Right atrium auricular region (tissue), 2 donors: ENCODE measurements at places on chromosomes 11 and 22.
A peak's percentile ranks its signal among the peaks of the same experiment; 100 is the strongest.

DNA sequence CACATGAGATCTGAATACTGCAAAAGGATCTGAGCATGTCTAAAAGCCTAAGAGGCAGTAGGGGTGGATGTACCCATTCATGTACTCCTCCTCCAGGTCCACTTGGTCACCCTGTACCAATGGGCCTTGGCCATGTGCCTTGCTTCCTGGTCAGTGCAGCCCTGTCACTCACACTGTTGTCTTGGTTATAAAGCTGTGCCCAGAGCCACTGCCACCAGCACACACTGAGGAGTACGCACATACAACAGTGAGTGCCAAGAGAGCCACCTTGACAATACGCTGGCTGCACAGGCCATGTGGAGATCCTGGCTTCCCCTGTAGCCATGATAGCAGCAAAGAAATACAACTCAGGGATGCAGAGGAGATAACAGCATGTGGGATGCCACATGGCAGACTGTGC lies 96.4 kb upstream of the LDLRAD3 start:
- no peak for DNase-seq
- no peaks in the 10 kb centered on the region for H3K36me3 ChIP-seq
- no peaks in the 10 kb centered on the region for H3K4me1 ChIP-seq
- H3K27ac ChIP-seq: no peak overlapping the region
- no peaks in the 10 kb centered on the region for H3K27me3 ChIP-seq

DNA sequence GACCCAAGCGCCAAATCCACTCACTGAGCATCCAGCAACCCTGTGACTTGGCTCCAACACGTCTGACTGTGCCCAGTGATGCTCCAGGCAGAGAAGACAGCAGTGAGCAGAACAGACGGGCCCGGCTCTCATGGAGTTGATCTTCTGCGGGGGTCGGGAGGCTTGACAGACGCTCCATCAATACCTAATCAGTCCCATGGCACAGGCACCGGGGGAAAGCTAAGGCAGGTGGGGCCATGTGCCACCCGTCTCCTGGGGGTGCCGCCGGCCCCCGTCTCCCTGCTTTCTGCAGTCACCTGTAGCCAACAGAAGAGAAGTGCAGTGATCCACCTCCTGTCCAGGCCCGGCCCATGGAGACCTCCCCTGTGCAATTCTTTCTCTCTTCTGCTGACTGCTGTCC lies 47.5 kb downstream of the LINC01488 start:
- no peaks in the 10 kb centered on the region for H3K4me1 ChIP-seq
- DNase-seq: no peak

DNA sequence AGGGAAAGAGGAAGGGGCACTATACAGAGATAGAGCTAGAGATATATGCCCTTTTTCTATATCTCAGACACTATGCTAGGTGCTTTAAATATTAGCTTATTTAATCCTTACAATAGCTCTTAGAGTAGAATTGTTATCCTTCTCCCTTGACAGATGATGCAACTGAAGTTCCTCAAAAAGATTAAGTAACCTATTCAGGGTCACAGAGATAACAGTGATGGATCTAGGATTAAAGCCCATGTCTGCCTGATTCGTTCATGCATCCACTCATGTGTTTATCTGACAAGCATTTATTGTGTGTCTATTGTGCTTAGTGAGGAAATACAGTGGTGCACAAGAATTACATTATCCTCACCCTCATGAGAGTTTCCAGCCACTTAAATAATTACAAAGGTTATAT lies 8.7 kb downstream of the CCDC83 start:
- DNase-seq: no peak
- no peak overlapping the region for H3K27ac ChIP-seq
- no peaks in the 10 kb centered on the region for H3K4me1 ChIP-seq
- no peak overlapping the region for H3K4me3 ChIP-seq
- H3K27me3 ChIP-seq: no peaks in the 10 kb centered on the region

DNA sequence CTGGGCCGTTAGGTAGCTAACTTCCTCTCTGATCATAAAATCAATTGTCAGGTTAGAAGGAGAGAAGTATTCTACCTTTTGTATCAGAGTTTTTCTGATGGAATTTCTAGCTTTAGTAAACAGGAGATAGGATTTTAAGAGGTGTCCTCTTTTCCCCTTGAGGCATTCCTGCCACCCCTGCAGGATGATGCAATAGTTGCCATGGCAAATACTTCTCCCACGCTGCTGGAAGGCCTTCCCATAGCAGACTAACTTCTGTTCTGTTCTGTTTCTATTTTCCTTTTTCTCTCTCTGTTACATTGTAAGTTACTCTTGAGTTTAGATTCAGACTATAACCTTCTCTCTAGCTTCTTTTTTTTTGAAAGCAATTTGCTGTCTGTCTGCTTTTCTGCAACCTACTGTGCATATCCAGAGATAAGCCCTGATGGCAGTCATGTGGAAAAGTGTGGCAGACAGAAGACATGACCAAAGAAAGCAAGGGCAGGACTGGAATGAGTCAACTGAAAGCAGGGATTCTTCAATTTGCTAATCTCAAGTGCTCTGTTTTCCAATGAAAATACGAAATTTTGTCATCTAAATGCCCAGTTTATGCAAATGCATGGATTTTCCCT lies 679.1 kb downstream of the DLG2 start:
- peak overlapping the region; percentile 41 for H3K27ac ChIP-seq
- DNase-seq: no peak
- H3K27me3 ChIP-seq: no peaks in the 10 kb centered on the region
- no peaks in the 10 kb centered on the region for H3K36me3 ChIP-seq
- H3K4me3 ChIP-seq: no peak overlapping the region

DNA sequence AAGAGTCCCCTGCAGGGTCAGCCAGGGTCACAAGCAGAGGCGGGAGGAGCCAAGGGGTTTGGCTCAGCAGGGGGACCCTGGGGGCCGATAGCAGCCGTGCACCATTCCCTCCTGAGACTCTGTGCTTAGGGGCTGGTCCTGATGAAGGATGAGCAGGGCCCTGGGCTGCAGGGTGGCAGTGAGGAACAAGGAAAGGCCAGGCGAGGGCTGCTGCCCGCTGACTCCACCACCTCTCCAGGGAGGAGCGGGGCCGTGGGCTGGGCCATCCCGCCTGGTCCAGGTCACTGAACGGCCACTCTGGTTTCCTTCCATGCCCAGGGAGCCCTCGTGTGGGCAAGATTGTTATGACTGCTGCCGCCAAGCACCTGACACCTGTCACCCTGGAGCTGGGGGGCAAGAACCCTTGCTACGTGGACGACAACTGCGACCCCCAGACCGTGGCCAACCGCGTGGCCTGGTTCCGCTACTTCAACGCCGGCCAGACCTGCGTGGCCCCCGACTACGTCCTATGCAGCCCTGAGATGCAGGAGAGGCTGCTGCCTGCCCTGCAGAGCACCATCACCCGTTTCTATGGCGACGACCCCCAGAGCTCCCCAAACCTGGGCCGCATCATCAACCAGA lies 9.2 kb upstream of the NDUFS8 start:
- no peaks in the 10 kb centered on the region for H3K27me3 ChIP-seq
- no peak for DNase-seq
- no peaks in the 10 kb centered on the region for H3K4me1 ChIP-seq
- no peak overlapping the region for H3K27ac ChIP-seq
- H3K36me3 ChIP-seq: no peaks in the 10 kb centered on the region

DNA sequence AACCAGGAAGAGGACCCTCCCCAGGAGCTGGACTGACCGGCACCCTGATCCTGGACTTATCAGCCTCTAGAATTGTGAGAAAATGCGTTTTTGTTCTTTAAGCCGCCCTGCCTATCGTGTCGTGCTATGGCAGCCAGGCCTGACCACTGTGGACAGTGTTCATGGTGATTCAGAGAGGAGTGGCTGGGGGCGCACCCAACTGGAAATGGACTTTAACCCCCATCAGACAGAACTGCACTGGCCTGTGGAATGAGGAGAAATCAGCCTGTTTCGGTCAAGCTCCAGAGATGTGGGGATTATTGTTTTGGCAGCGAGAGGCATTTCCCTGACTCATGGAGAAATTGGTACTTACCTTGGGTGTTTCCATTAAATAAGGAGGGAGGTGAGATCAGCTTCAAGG lies 1437.8 kb downstream of the BRD1 start:
- no peaks in the 10 kb centered on the region for H3K27me3 ChIP-seq
- H3K4me3 ChIP-seq: no peak overlapping the region
- H3K36me3 ChIP-seq: no peaks in the 10 kb centered on the region
- no peak overlapping the region for H3K27ac ChIP-seq

DNA sequence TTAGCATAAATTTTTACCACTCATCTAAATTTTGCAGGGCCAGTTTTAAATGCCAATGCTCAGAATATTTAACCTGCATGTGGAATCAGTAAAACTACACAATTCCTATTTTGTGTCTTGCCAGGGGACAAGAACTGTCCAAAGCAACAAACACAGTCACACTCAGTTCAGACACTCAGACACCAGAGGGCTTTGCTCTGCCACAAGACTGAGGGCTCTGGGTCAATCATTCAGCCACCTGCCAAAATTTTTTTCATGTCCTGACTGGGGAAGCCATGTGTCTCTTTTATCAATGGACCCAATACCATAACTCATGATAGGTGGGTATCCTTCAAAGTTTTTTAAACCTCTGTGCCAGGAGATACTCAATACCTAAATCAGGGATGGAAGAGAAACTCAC lies 304.0 kb upstream of the ANO3 start:
- no peaks in the 10 kb centered on the region for H3K27me3 ChIP-seq
- H3K27ac ChIP-seq: no peak overlapping the region

GRCh38 chr22:50190941-50191741 lies 5.4 kb downstream of the TRABD start:
- H3K4me3 ChIP-seq: peak overlapping the region; percentile 51
- no peak for DNase-seq
- peak overlapping the region; percentile 84 for H3K27ac ChIP-seq
- peaks cover 46% of the 10 kb centered on the region for H3K4me1 ChIP-seq
- H3K27me3 ChIP-seq: no peaks in the 10 kb centered on the region

DNA sequence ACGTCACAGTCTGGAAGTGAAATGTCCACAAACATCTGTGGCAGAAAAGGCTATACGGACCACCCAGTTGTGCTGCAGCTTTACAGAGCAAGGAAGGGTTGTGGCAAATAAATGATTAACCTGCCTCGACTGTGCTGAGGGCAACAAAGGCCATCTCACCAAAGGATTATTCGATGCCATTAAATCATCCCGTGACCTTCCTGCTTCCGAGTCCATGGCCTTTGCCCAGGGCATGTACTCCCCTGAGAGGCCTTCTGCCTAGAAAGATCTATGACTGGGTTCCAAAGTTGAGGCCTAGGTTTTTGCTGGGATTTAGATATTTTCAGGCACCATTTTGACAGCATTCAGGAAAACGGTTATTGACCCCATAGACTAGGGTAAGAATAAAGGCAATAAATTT lies 9.2 kb downstream of the CDPF1 start:
- H3K27ac ChIP-seq: peak overlapping the region; percentile 70
- peaks cover 18% of the 10 kb centered on the region for H3K36me3 ChIP-seq
- H3K27me3 ChIP-seq: no peaks in the 10 kb centered on the region
- peaks cover 45% of the 10 kb centered on the region for H3K4me1 ChIP-seq
- no peak overlapping the region for H3K4me3 ChIP-seq
- DNase-seq: no peak

- H3K27me3 ChIP-seq: no peaks in the 10 kb centered on the region
- no peaks in the 10 kb centered on the region for H3K36me3 ChIP-seq
- H3K4me3 ChIP-seq: no peak overlapping the region
- DNase-seq: no peak
- H3K27ac ChIP-seq: no peak overlapping the region
Observed at GRCh38 chr11:45017329-45017728, 66.6 kb upstream of the TP53I11 start.

DNA sequence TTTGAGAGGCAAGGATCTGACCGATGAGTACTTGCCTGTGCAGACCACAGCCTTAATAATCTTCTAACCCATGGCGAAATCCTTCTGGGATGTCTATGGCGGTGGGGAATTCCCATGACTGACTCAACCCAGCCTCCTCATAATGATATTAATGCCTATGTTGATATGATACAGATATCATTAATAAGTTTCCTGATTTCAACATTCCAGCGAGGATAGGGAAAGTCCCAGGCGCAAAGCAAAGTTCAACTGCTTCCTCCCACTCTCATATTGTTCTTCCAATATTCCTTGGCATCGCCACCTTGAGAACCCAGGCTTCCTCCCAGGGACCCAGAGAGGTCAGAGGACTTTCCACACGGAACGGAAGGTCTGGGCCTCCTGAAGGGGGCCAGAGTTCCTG lies 110.3 kb upstream of the TMEM45B start:
- no peak for DNase-seq
- H3K4me1 ChIP-seq: no peaks in the 10 kb centered on the region
- no peaks in the 10 kb centered on the region for H3K36me3 ChIP-seq
- no peaks in the 10 kb centered on the region for H3K27me3 ChIP-seq

DNA sequence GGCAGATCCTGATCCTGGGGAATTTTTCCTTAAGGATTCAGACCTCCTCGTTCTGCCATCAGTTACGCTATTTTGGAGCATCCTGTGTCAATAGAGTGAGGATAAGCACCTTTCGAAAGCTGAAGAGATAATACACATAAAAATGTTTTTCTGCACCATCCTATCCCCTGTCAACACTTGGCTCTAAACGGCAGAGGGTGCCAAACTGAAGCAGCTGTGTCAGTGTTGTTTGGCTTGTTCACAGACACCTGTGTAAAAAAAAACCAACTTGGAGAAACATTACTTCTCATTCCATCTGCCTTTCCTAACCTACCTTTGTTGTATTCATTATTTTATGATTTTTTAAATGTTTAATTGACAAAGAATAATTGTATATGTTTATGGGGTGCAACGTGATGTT lies 417.0 kb upstream of the DDI1 start:
- no peaks in the 10 kb centered on the region for H3K36me3 ChIP-seq
- no peak overlapping the region for H3K4me3 ChIP-seq
- no peak for DNase-seq
- no peaks in the 10 kb centered on the region for H3K4me1 ChIP-seq
- H3K27me3 ChIP-seq: no peaks in the 10 kb centered on the region

GRCh38 chr22:44136112-44136511 lies 44.6 kb upstream of the PARVG start:
- peaks cover 43% of the 10 kb centered on the region for H3K36me3 ChIP-seq
- no peak overlapping the region for H3K4me3 ChIP-seq
- no peak for DNase-seq
- no peaks in the 10 kb centered on the region for H3K4me1 ChIP-seq
- no peak overlapping the region for H3K27ac ChIP-seq
- H3K27me3 ChIP-seq: no peaks in the 10 kb centered on the region

- H3K36me3 ChIP-seq: no peaks in the 10 kb centered on the region
- H3K27me3 ChIP-seq: no peaks in the 10 kb centered on the region
- H3K27ac ChIP-seq: no peak overlapping the region
- H3K4me3 ChIP-seq: no peak overlapping the region
Observed at GRCh38 chr11:42975180-42975529, 336.6 kb upstream of the API5 start.

- H3K27me3 ChIP-seq: no peaks in the 10 kb centered on the region
- no peak for DNase-seq
- no peak overlapping the region for H3K27ac ChIP-seq
- H3K4me3 ChIP-seq: no peak overlapping the region
- H3K36me3 ChIP-seq: no peaks in the 10 kb centered on the region
Observed at GRCh38 chr11:37972691-37973090, 1374.7 kb upstream of the RAG2 start.

DNA sequence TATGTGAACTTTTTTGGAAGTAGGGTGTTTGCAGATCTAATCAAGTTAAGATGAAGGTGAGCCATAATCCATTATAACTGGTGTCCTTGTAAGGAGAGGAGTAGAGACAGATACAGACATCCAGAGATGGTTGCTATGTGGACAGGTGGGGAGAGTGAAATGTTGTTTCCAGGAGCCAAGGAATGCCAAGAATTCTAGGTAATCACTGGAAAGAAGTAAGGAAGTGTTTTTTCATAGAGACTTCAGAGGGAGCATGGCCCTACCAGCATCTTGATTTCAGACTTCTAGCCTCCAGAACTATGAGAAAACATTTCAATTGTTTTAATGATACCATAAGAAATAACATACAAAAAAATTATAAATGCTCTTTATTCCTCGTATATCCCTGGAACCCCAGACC lies 320.5 kb upstream of the ANO3 start:
- H3K36me3 ChIP-seq: no peaks in the 10 kb centered on the region
- H3K27me3 ChIP-seq: no peaks in the 10 kb centered on the region
- H3K27ac ChIP-seq: no peak overlapping the region
